ENCODE measurements at places on chromosomes 2 and 18. TPM values are rescaled to one million over a fixed set of nuclear protein-coding genes. Genes with fewer than 3 reads are reported as not detected.

- H3K36me3 ChIP-seq = no peaks in the 10 kb centered on the region
- DNase-seq = no peak
- H3K27me3 ChIP-seq = no peaks in the 10 kb centered on the region
- H3K4me1 ChIP-seq = no peaks in the 10 kb centered on the region
- H3K4me3 ChIP-seq = no peak overlapping the region
Measured at GRCh38 chr2:3139906-3140305, 237.7 kb downstream of the EIPR1 start.

- no peaks in the 10 kb centered on the region for H3K36me3 ChIP-seq
- H3K4me3 ChIP-seq = no peak overlapping the region
- no peaks in the 10 kb centered on the region for H3K27me3 ChIP-seq
- no peaks in the 10 kb centered on the region for H3K4me1 ChIP-seq
- H3K27ac ChIP-seq = no peak overlapping the region
- no peak for DNase-seq
Measured at GRCh38 chr2:127735044-127735443, 33.7 kb downstream of the SFT2D3 start.

GRCh38 chr2:241445426-241445825, 63.0 kb downstream of the STK25 start:
- no peaks in the 10 kb centered on the region for H3K4me1 ChIP-seq
- no peaks in the 10 kb centered on the region for H3K27me3 ChIP-seq
- DNase-seq = no peak
- no peak overlapping the region for H3K27ac ChIP-seq

DNA sequence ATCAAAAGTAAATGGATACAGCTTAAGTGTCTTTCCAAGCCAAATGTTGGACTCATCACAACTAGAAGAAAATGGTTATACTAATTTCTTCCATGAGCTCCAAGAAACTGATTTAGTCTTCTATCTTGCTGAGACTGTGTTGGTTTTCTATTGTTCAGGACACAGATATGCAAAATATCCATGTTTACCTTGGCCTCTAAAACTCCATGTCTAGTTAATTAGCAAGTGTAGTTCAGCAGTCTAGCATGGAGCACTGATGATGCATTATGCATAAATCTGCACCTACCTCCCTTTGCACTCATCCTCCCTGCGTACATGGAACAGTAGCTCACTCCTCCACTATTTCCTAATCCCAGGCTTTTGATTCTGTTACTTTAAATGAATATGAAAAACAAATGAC, 731.4 kb upstream of the CHAC2 start:
- no peaks in the 10 kb centered on the region for H3K27me3 ChIP-seq
- no peaks in the 10 kb centered on the region for H3K36me3 ChIP-seq
- H3K4me1 ChIP-seq = no peaks in the 10 kb centered on the region
- H3K4me3 ChIP-seq = no peak overlapping the region

DNA sequence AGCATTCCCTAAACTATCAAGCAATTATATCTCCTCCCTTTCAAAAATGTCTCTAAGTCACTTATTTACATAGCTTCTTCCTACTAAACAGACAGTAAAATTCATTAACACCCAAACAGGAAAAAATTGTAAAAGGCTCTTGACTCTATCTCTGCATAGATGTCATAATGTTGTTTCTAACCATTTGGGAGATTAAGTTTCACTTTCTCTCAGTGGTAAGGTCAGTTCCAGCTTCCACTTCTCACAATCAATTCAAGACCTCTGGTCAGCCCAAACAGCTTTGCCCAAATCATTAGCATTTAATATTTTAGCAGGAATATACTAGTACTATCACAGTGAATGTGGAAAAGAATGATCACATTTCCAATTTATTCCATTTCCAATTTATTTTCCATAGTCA, 374.3 kb upstream of the MC4R start:
- H3K4me1 ChIP-seq = no peaks in the 10 kb centered on the region
- no peak overlapping the region for H3K27ac ChIP-seq
- no peak overlapping the region for H3K4me3 ChIP-seq
- H3K36me3 ChIP-seq = no peaks in the 10 kb centered on the region

DNA sequence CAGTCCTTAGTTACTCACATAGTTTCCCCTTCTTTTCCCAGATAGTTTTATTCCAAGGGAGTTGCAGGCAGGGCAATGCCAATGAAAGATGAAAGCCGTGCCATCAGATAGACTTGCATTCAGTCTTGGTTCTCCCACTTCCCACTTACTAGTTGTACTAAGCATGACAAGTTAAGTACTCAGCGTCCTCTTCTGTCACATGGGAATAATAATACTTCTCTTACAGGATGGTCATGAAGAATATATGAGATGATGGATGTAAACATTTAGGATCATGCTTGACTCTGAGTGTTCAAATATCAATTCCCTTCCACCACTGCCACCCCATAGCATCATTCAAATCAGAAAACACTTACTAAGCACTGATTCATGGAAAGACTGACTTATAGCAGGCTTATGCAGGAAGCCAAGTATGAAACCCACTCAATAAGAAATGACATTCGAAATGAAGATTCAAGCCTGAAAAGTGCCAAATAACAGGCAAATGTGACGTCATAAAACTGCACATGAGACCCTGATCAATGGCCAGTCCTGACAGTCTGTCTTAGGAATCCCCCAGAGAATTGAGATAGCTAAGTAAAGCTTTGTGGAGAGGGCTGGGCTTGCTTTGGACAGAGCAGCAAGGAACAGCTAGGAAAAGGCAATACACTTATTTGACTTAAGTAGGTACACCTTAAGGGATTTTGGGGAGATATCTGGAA, 11.1 kb upstream of the EVA1A start:
- no peak overlapping the region for H3K27ac ChIP-seq
- H3K27me3 ChIP-seq = no peaks in the 10 kb centered on the region
- no peaks in the 10 kb centered on the region for H3K4me1 ChIP-seq
- H3K36me3 ChIP-seq = no peaks in the 10 kb centered on the region

- H3K27ac ChIP-seq = peak overlapping the region; percentile 68
- no peaks in the 10 kb centered on the region for H3K36me3 ChIP-seq
- peak; percentile 77 for DNase-seq
- no peak overlapping the region for H3K4me3 ChIP-seq
- no peaks in the 10 kb centered on the region for H3K27me3 ChIP-seq
Measured at GRCh38 chr2:204109681-204110080, 173.1 kb downstream of the ICOS start.

- DNase-seq = no peak
- no peak overlapping the region for H3K4me3 ChIP-seq
- no peaks in the 10 kb centered on the region for H3K27me3 ChIP-seq
- H3K36me3 ChIP-seq = no peaks in the 10 kb centered on the region
Measured at GRCh38 chr18:50973367-50974126, 5.7 kb downstream of the ELAC1 start.

GRCh38 chr18:73879766-73880165, 267.9 kb downstream of the FBXO15 start:
- H3K27ac ChIP-seq = no peak overlapping the region
- DNase-seq = no peak
- no peaks in the 10 kb centered on the region for H3K4me1 ChIP-seq
- H3K36me3 ChIP-seq = no peaks in the 10 kb centered on the region

GRCh38 chr2:237184192-237184918, 98.7 kb downstream of the COPS8 start:
- DNase-seq = no peak
- no peaks in the 10 kb centered on the region for H3K36me3 ChIP-seq
- H3K27me3 ChIP-seq = no peaks in the 10 kb centered on the region

DNA sequence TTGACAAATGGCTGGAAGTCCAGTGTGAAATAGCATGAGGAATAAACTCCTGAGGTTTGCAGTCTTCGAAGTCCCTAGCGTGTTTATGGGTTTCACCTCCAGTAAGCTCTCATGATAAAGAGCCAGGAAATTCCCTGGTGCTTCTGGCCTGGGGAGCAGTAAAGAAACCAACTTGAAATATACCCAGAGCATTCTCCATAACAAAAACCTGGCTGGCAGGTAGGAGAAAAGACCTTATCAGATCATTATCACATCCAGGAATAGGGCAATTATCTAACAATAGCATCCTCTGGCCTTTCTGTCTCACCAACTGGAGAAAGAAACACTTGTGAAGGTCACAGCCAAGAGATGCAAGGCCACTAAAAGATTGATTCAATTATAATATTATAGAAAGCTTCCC, 513.6 kb upstream of the LRRTM4 start:
- H3K4me3 ChIP-seq = no peak overlapping the region
- H3K36me3 ChIP-seq = no peaks in the 10 kb centered on the region
- no peaks in the 10 kb centered on the region for H3K27me3 ChIP-seq

- H3K36me3 ChIP-seq = no peaks in the 10 kb centered on the region
- no peaks in the 10 kb centered on the region for H3K27me3 ChIP-seq
- DNase-seq = no peak
- H3K4me1 ChIP-seq = peaks cover 16% of the 10 kb centered on the region
- no peak overlapping the region for H3K4me3 ChIP-seq
Measured at GRCh38 chr2:101111262-101111838, 39.8 kb downstream of the TBC1D8 start.

DNA sequence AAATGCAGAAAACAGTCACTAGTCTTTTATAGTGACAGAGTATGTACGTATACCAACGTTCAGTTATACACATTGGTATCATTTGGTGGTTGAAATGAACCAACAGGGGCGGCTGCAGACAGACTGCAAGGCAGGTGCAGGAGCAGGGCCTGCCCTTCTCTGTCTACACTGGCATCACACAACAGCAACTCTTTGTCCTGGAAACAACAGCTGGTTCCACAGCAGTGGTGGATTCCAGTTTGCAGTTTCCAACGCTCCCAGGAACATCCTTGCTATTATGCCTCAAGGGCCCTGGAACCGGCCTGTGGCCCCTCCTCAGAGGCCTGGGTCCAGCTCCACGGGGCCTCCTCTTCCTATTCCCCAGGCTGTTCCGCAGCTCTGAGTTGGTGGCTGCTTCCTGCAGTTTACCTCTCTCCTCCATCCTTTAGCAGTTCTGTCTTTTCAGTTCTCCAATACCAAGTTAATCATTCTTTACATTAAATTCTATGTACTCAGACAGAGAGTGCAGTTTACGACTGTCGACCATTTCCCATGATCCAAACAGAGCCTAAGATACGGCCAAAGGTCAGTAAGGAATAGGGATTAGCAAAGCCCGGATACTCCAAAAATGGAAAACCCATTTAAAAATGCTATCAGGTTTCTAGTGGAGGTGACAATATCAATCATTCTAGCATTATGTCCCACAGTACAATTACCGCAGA, 87.8 kb downstream of the NOL10 start:
- no peaks in the 10 kb centered on the region for H3K27me3 ChIP-seq
- no peak overlapping the region for H3K27ac ChIP-seq
- H3K36me3 ChIP-seq = peaks cover 9% of the 10 kb centered on the region

DNA sequence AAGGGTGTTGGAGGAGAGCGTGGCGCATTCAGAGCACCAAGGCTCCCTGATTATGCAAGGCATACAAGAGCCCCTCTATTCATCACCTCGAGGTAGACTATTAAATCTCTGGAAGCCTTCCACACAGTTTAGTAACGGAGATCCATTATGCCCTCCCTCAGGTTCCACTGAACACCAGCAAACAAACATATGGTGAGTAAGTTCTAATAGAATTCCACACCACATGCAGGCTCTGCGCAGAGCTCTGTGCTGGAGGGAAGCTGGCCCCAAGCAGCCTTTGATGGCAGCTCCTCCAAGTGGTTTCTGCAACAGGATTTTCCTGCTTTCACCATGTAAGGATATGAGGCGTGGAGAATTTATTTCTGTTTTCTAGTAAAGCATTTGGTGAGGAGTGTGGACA, 238.6 kb downstream of the C1D start:
- no peaks in the 10 kb centered on the region for H3K4me1 ChIP-seq
- no peaks in the 10 kb centered on the region for H3K27me3 ChIP-seq
- no peak for DNase-seq
- no peak overlapping the region for H3K27ac ChIP-seq
- no peaks in the 10 kb centered on the region for H3K36me3 ChIP-seq

DNA sequence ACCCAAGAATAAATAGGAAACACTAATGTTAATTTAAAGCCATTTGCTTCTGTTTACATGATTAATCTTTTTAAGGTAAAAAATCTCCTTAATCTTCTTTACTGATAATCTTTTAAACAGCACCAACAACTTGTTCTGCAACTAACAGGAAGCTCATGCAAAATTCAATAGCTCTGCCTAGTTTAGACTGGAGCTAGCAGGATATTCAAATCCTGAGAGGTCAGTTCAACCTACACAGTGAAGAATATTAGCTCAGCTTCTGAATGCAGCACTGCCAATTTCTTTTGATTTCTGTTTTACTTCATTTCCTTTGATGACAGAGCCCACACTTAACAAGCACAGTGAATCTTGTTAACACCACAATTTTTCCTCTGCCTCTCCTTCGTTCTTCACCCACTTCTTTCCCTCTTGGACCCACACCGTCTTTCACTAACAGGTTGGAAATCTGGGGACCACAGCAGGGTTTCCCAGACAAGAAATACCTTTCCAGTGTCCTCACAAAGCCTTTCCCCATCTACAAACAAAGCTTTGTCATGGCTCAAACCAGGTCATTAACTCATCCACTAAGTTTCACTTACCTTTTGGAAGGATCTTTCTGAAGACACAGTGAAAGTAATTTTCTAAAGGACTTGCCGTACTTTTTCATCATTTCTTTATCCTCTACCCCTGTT, 109.8 kb downstream of the STK39 start:
- no peak for DNase-seq
- H3K4me3 ChIP-seq = no peak overlapping the region
- H3K36me3 ChIP-seq = no peaks in the 10 kb centered on the region
- H3K27me3 ChIP-seq = no peaks in the 10 kb centered on the region
- H3K27ac ChIP-seq = no peak overlapping the region
- H3K4me1 ChIP-seq = no peaks in the 10 kb centered on the region

DNA sequence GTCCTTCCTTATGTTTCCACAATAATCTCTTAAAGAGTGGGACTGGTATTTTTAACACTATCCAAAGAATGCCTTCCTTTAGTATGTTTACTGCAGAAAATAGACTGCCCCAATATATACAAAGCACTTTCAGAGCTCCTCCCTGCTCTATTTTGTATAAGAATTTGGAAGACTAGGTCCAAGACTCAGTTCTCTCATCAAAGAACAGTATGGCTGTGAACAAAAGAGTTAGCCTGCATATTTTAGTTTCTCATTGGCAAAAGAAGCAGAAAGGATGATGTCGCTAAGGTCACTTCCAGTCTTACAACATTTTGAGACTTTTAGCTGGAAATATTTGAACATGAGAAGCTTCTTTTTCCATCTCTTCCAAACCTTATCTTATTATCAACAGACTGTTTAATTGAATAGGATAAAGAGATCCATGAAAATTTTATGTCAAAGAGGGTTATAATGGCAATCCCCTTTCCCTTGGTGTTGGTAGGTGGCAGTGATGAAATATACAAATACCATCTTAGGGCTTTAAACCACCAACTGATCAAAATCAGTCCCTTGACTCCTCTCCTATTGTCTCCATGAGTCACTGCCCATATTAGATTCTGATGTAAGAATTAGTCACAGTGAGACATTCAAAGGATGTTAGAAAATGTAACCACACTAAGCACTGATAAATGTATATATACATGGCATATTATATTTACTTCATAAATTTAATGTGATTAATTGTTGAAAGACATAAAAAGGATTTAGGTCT, 266.9 kb upstream of the DSEL start:
- H3K27ac ChIP-seq = no peak overlapping the region
- H3K4me3 ChIP-seq = no peak overlapping the region
- H3K27me3 ChIP-seq = no peaks in the 10 kb centered on the region
- H3K4me1 ChIP-seq = no peaks in the 10 kb centered on the region
- DNase-seq = no peak

GRCh38 chr18:49690312-49690711, 123.0 kb downstream of the ACAA2 start:
- DNase-seq = no peak
- H3K27ac ChIP-seq = no peak overlapping the region
- H3K4me1 ChIP-seq = no peaks in the 10 kb centered on the region
- H3K36me3 ChIP-seq = no peaks in the 10 kb centered on the region
- H3K27me3 ChIP-seq = no peaks in the 10 kb centered on the region

MSH6 gene
- 60.0 TPM for total RNA-seq

EVX2 gene
- total RNA-seq = not detected

ASPRV1 gene
- 1.8 TPM for total RNA-seq

DUSP2 gene
- 1.9 TPM for total RNA-seq

LRRC30 gene
- total RNA-seq = not detected

UGT1A4 gene
- total RNA-seq = not detected

SDC1 gene
- total RNA-seq = 38.7 TPM

FRZB gene
- total RNA-seq = 1.8 TPM

DSG2 gene
- total RNA-seq = 14.1 TPM

GCKR gene
- total RNA-seq = not detected
